Amygdala (tissue), 56 donors: ENCODE measurements at places on chromosomes 5 and 9.

DNA sequence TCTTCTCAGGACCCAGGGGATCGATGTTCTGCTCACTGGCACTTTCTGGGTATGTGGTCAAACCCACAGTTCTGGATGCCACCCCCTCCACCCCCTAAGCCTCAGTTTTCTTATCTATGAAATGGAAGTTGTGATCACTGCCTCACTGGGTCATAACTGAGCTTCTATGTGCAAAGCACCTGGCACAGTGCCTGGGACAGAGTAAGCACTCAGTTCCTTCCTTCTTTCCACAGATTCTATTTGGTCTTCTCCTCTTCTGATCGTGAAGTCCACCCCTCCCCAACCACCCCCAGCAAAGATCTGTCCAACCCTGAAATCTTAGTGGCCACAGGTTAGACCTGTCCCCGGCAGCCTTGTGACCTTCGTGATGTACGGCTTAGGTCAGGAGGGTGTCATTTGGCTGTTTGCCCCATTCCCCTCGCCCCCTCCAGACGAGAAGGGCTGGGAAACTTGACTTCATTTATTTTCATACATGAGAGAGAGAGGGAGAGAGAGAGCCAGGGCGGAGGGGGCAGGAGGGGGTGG is 181.4 kb downstream of the FGF18 start:
- DNase-seq = no peak

GRCh38 chr5:157877821-157878220 is 18.9 kb upstream of the CLINT1 start:
- no peak for DNase-seq

GRCh38 chr9:100086097-100086635 is 12.6 kb downstream of the ERP44 start:
- no peak for DNase-seq

- no peak for DNase-seq
Measured at GRCh38 chr9:129579294-129579693, 41.6 kb downstream of the C9orf50 start.

DNA sequence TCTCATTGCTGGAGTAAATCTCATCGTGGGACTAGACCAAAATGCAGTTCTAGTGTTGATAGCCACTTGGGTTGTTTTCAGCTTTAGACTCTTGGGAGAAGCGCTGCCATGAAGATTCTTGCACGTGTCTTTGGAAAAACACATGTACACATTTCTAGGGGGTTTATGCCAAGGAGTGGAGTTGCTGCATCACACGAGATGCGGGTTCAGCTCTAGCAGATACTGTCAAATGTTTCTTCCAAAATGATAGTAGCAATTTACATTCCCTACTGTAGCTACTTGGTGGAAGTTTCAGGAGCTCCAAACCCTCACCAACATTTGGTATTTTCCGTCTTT is 52.3 kb upstream of the CPLX2 start:
- DNase-seq = no peak

- DNase-seq = no peak
Measured at GRCh38 chr5:68002836-68003235, 212.7 kb upstream of the PIK3R1 start.

DNA sequence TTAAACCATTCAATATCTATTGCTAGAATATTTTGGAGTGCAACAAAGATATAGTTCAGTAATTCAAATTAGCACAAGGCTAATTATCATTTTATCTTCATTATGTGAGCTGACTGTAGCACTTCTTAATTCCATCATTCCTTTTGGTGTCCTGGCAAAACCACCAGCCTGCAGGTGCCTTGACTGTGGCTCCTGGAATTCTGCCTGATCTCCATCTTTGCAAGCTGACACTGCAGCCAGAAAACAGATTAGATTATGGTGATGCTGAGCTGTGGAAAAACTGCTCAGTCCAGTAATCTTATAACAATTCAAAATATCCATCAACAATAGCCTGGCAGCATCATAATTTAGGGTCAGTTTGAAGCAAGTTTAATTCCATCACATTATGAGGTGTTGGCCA is 919.5 kb downstream of the DTWD2 start:
- no peak for DNase-seq

- DNase-seq = peak; percentile 41
Measured at GRCh38 chr9:129023036-129023907, 4.9 kb downstream of the SH3GLB2 start.

GRCh38 chr9:98854266-98854665 is 46.8 kb downstream of the GALNT12 start:
- no peak for DNase-seq

GRCh38 chr5:3312299-3312698 is 283.3 kb upstream of the IRX1 start:
- no peak for DNase-seq

DNA sequence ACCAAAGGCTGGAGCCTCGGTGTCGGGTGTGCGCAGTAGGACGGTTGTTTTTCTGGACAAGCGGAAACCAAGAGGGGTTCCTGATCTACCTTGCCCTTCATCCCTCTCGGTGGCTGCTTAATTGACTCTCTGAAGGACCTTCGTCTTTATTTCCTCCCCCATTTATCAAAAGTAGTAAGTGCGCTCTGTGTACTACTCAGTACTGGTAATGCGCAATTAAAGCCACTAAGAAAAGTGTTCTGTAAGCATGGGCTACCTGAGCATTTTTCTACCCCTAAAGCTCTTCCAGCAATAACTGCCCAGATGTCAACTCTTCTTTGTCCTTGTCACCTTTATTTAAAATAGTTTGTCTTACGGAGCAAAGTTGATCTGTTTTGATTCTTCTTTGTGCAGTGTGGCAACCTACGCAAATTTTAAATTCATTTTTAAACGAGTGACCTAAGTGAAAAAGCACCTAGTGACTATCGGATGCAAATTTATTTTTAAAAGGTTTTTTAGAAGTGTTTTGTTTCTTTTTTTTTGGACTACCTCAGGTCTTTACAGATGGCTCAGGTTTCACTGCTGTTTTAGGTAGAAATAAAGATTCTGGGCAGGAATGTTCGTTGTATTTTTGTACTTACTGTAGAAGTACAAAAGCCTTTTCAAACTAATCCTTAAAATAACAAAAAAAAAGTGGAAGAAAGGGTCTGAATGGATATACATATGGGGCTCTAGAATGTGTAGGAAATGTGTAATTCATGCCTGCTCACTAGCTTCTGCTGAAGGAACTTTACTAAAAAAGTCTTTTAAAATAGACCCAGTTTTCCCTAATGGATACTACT is 2.0 kb downstream of the JMY start:
- DNase-seq = no peak

GRCh38 chr5:61318376-61318775 is 13.7 kb upstream of the ZSWIM6 start:
- DNase-seq = no peak

DNA sequence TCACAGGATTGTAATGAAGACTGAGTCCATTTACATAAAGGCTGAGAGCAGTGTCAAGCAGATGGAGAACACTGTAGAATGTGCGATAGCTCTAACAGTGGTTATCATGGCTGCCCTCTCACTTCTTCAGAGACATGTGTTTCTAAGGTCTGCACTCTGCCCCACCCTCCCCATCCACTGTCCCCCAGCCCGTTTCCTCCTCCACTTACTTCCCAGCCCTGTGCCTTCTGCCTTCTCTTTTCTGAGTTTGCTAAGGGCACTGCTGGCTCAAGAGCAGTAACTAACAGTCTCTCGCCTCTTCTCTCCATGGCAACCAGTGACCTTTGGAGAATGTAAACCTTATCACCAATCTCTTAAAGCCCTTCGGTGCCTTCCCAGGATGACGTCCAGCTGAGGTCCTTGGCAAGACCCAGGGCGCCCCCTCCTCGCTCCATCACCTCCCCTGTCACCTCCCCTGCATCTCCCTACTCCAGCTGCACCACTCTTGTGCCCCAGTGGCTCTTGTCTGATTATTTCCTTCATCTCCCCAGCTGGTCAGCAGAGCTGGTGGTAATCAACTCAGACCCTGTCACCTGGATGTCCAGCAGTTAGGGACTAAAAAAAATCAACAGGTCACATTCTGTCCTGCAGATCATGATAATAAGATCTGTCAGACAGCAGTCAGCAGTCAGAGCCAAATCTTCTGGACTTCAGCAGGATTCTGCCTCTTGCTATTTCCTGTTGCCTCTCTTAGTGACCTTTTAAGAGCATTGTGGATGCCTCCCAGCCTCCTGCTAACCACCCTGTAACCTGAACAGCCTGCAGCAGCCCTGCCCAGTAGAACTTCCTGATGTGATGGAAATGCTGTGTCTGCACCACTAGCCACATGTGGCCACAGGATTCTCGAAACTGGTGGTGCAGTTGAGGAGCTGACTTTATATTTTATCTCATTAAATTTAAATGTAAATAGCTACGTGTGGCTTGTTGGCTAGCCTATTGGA is 9.0 kb downstream of the FXN start:
- DNase-seq = no peak

- DNase-seq = no peak
Measured at GRCh38 chr5:150329038-150329437, 26.3 kb upstream of the ARSI start.

GRCh38 chr5:132063090-132063911 is 2.8 kb downstream of the IL3 start:
- DNase-seq = no peak

DNA sequence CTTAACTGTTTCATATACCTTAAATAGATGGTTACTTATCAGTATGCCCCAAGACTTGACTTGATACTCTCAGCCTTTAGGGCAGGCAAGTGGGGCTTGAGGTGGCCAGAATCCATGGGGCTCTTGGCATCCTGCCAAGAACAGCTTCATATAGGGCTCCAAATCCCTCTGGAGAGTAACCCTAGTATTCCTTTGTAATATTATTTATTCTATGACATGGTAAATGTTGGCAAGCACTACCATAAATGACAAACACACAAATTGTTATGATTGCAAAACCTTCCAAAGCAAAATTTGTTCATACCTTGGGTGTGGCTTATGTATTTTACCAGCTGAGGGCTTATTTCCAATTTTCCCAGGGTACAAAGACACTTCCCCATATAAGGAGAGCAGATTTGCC is 257.4 kb upstream of the TRPC7 start:
- no peak for DNase-seq

GRCh38 chr9:114339130-114339908 is 9.7 kb downstream of the ORM2 start:
- DNase-seq = no peak
